ENCODE measurements at places on chromosomes 6 and 20.

- DNase-seq = no peak
Measured at GRCh38 chr6:148980234-148980633, 233.4 kb downstream of the UST start.

- no peak for DNase-seq
Measured at GRCh38 chr6:132362442-132363185, 38.7 kb downstream of the MOXD1 start.

DNA sequence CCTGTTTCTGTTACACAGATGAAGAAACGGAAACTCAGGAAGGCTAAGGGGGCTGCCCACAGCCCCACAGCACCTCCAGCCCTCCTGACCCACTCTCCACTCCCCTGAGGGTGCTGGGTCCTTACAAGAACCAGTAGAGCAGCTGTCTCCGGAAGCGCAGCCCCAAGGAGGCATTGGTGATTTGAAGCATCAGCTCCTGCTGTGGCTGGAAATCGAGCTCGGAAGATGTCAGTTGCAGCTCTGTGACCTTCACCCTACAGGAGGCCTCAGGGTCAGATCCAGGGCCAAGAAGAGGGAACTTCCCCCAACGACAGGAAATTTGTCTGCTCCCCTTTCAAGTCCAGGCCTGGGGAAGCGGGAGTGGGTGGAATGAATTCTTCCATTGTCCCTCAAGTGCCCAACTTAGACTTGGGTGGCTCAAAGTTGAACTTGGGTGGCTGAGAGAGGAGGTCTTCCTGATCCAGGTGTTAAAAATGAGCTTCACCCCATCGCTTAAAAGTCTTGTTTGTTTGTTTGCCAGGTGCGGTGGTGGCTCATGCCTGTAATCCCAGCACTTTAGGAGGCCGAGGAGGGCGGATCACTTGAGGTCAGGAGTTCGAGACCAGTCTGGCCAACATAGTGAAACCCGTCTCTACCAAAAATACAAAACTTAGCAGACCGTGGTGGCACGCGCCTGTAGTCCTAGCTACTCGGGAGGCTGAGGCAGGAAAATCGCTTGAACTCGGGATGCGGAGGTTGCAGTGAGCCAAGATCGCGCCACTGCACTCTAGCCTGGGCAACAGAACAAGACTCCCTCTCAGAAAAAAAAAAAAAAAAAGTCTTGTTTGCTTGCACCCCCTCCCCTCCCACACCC, 1.9 kb downstream of the PLTP start:
- DNase-seq = no peak

- no peak for DNase-seq
Measured at GRCh38 chr20:52289956-52290565, 98.5 kb upstream of the ZFP64 start.

DNA sequence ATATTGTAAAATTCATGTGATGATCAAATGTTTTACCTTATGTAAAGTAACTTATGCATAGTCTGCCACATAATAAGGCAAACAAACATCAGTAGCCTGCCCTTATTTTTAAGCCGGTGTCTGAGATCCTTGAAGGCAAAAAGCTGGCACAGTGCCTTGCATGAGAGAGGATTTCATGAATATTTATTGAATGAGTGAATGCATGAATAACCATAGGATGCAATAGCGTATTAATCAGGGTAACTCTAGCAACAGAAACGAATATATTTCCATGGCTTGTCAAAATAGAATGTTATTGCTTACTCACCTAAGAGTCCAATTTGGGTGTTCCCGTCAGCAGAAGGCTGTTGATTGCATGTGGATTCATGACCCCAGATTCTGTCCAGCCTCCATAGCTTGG, 34.9 kb downstream of the BTBD3 start:
- no peak for DNase-seq

GRCh38 chr6:135054226-135054568, 425 bp downstream of the HBS1L start:
- DNase-seq = no peak

DNA sequence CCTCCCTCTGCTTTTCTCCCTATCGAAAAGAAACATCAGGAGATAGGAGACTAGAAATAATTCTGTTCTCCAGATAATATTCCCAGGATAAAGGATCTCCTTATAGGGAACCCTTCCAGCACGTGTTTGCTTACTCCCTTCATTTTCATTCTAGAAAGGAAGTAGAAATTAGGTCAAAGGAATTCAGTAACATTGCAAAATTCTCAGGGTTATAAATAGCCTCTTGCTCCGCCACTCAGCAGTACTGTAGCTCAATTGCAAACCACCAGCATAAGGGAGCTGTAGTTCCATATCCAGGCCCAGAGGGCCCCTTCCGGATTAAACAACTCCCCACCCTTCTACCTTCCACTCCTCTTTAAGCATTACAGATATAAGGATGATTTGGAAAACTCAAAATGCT, 6.2 kb downstream of the ELMO2 start:
- no peak for DNase-seq

DNA sequence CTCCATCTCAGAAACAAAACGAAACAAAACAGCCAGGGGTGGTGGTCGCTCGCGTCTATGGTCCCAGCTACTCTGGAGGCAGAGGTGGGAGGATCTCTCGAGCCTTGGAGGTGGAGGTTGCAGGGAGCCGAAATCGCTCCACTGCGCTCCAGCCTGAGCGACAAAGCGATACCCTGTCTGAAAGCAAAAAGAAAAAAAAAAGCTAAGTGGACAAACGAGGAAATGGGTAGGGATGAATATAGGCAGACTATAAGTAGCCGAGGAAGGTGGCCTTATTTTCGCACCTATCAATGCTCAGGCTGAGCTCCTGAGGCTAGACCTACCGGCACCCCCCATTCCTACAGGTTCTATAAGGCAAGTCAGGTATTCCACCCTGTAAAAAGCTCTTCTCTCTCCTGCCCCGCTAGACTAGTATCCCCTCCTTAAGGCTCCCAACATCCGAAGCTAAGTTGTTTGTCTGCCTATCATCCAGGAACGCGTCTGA, 650 bp upstream of the CASP8AP2 start:
- DNase-seq = no peak

DNA sequence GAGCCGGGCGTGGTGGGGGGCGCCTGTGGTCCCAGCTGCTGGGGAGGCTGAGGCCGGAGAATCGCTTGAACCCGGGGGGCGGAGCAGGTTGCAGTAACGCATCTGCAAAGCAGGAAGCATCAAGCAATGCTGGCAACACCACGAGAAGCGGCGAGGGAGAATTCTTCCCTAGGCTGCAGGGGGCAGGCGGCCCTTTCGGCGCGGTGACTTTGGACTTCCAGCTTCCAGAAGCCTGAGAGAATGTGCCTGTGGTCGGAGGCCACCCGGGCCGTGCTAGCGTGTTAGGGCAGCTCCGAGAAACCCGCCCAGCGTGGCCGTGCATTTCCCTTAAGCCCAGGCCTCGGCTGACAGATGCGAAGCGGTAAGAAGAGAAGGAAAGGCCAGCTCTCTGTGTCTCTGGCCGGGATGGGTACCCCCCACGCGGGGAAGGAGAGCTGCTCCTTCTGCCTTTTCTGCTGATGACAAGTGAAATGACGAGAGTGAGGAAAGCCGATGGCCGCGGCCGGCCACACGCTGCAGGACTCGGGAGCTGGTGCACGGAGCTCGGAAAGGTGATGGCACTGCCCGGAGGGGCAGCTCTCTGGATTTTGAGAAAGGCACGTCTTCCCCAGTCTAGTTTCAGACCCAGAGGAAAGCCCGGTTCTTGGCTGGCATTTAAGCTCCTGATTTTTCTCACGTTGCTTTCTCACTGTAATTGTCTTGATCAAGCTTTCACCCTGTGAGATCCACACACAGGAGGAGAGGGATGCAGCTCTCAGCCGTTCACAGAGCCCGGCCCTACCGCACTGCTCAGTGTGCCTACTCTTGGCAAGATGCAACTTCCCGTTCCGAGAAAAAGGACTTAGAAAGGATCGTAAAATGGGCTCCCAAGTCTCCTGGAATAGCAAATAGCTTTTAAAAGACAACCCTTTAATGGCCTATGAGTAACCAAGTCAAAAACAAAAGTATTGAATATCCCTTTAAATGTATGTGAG, 68.3 kb upstream of the EXOC2 start:
- no peak for DNase-seq

DNA sequence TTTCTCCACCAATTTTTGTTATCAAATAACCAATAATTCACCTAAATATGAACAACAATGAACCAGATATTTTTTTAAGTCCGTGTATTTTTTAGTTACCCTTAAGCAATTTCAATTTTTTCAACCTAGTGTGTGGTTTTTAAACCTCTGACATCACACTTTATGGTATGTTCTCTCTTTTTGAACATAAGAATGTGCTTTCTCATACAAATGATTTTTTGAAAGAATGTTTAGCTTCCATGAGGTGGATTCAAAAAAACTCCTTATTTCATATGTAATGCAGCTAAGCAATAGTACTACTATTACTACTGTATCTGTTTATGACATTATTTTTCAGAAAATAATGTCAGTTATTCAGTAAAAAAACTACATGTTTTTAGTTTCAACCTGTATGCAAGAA, 19.4 kb upstream of the MEI4 start:
- no peak for DNase-seq

DNA sequence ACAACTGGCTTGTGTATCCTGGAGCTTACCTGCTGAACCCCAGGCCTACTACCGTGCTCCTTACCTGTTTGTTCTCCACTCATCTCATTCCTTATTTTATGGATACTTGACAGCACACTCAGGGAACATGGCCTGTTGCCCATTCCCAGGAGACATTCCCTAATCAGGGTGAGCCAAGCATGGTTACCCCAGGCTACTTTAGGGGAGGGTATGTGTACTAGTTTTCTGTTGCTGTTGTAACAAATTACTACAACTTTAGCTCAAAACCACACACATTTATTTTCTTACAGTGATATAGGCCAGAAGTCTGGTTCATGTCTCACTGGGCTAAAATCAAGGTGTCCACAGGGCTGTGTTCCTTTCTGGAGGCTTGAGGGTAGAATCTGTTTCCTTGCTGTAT, 15.0 kb upstream of the TRAM2 start:
- no peak for DNase-seq

- DNase-seq = no peak
Measured at GRCh38 chr20:10636326-10636818, 37.4 kb downstream of the JAG1 start.

GRCh38 chr6:157821342-157822033, 1.6 kb upstream of the SNX9 start:
- no peak for DNase-seq
